Mesothelial cell of epicardium (in vitro differentiated cells): ENCODE measurements at places on chromosomes 3 and 15. TPM values are rescaled to one million over a fixed set of nuclear protein-coding genes. Genes with fewer than 3 reads are reported as not detected.

DNA sequence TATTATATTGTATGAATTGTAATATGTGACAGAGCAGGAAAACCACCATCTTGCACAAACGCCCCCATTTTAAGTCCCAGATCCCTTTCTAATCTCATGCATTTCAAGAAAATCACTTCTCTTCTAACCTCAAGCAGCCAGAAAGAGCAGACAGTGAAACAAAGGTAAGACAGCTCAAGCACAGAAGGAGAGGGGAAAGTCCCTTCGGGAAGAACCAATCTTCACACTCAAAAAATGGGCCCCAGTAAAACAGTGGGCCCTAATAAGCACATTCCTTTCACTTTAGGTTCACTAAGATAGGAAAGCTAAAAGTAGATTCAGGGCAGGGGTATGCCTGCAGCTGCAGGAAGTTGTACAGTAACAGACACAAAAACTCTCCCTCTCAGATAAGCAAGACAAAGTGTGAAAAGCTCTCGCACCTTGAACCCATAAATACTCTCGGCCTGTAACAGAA is 1268.7 kb downstream of the SI start:
- DNase-seq = no peak

- no peak for DNase-seq
These were observed 47.8 kb upstream of the WNT5A start for GRCh38 chr3:55534876-55535275.

GRCh38 chr3:107884719-107885460 is 205.9 kb downstream of the CD47 start:
- no peak for DNase-seq

- DNase-seq = no peak
These were observed 64.2 kb downstream of the DMXL2 start for GRCh38 chr15:51558411-51558810.

- DNase-seq = no peak
These were observed 43.5 kb downstream of the CACNA2D3 start for GRCh38 chr3:54165865-54166264.

DNA sequence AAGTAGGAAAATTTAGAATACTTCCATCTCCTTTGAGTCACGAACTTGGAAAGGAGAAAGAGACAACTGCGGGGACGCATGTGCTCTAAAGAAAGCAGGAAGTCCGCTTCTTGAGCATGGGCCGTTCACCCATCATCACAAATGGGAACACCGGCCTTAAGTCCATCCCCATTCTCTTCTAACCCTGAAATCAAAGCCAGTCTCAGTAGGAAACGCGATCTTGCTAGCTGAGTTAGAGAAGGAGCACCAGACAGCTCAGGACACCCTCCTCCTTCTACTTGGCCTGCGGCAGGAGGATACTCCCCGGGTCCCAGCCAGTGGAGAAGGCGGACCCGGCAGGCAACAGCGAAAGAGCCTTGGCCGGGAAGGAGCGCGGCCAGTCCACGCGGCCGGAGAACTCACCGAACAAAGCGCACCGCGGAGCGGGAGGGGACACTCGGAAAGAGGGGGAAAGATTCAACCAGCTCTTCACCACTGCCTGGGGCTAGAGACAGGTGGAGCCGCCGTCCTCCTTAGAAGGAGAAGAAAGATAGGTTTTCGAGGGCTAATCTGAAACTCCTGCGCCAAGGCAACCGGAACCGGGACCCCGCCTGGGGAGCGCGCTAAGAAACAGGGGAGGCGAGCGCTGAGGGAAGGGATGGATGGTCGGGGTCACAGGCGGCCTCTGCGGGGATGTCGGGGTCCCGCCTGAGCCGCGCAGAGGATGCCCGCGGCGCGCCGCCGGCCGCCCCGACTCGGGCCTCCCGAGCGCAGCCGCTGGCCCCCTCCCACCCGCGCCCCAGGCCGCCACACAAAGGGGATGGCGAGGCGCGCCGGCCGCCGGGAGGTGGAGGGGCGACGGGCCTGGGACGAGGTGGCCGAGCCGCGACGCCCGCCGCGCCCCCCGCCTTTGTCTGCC is 818 bp downstream of the SLC4A7 start:
- peak; percentile 41 for DNase-seq

DNA sequence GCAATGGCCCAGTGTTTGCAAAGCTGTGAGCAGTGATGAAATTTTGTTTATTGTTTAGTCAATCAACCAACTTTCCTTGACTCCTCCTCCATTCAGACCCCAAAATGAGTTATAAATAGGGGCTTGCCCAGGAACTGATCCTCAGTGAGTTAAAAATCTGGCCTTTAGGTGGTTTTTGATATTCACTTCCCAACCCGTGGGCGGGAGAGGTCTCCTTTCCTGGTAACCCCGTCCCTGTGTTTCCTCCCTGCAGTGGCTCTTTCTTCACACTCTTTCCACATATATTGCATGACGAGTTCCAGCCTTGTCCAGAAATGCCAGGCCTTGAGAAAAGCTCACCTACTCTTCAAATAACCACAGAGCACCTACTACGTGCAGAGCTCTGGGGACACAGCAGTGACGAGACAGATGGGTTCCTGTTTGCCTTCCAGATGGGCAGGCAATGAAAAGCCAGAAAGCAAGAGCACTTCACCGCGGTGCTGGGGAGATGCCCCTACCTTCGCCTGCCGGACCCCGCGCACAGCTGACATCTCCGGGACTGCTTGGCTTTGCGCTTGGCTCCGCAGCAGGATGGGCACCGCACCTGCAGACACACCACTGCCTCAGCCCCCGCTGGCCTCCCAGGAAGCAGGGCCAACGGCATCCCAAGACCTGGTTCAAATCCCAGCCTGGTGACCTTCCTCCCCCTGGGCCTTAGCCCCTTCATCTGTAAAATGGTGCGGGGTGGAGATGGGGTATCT is 17.2 kb downstream of the SSUH2 start:
- no peak for DNase-seq

DNA sequence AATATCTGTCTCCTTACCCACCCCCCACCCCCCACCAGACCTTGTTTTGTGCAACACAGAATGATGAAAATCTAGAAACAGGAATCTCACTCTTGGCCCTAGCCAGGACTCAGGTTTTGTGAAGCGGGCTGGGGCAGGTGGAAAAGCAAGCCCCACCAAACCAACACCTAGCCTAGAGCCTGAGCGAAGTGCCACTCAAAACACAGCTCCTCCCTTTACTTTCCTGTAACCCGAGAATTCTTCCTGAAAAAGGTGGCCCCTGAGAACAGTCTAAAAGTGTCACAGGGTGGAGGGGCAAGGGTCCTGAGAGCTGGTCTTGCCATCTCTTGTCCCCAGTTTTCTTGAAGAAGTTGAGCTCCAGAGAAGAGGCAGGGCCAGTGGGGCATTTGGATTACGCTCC is 17.4 kb upstream of the RPUSD3 start:
- no peak for DNase-seq

DNA sequence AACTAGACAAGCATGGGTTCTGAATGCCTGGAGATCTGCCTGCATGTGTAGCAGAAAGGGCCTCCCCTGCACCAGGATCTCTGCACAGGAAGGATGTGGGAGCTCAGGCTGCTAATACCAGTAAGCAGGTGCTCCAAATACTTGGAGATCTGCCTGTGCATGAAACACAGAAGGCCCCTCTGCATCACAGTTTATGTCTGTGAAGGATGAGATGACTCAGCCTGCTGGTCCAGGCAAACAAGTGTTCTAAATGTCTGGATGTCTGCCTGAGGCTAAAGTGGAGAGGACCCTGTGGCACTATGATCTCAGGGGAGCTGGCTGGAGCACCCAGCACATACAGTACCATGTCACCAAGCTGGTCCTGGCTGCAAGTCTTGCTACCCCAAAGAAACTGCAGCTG is 678.8 kb downstream of the MCTP2 start:
- DNase-seq = no peak

DNA sequence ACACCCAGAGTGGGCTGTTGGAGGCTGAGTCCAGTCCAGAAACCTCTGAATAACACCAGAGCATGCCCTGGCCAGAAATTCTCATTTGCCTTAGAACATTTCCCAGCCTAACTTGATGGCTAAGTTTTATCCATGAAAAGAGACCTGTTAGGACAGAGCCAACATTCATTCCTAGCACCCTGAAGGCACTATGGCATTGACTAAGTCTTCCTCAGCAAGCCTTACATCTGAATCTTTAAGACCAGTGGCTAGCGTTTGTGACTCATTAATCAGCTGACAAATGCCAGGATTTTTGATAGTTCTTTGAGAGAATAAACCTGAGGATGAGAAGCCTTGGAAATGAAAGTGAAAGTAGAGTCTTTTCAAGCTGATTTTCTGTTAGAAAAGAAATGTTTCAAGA is 1087.1 kb upstream of the ALCAM start:
- no peak for DNase-seq

GRCh38 chr15:74333662-74334061 is 33.8 kb downstream of the CYP11A1 start:
- DNase-seq = no peak

- DNase-seq = no peak
These were observed 13.6 kb upstream of the NANOGP8 start for GRCh38 chr15:35098737-35099136.

- DNase-seq = peak; percentile 82
These were observed 1.2 kb downstream of the ERC2 start for GRCh38 chr3:56467108-56467507.

- no peak for DNase-seq
These were observed 11.2 kb downstream of the CSNK1G1 start for GRCh38 chr15:64344651-64345294.

- DNase-seq = no peak
These were observed 40.1 kb downstream of the PPARG start for GRCh38 chr3:12328837-12329462.

Gene MRPS25
- total RNA-seq = 66.3 to 70.4 TPM (median 66.7 TPM) in 3 replicates

Gene MNS1
- total RNA-seq = 2.5 to 3.4 TPM (median 2.7 TPM) in 3 replicates

Gene DMXL2
- total RNA-seq = 41.3 to 44.8 TPM (median 43.2 TPM) in 3 replicates

Gene IFT80
- total RNA-seq = 34.9 to 37.9 TPM (median 35.2 TPM) in 3 replicates

Gene CNTN3
- total RNA-seq = 1.5 to 2.5 TPM (median 1.6 TPM) in 3 replicates

Gene GPR27
- total RNA-seq = 13.4 to 16.1 TPM (median 14.2 TPM) in 3 replicates

Gene DLEC1
- total RNA-seq = 1.3 to 1.8 TPM (median 1.4 TPM) in 3 replicates

Gene RBP2
- not detected in 3 replicates for total RNA-seq

Gene ZNF619
- 7.3 to 9.7 TPM (median 7.4 TPM) in 3 replicates for total RNA-seq

Gene PLA2G4B
- total RNA-seq = 10.6 to 11.4 TPM (median 11.2 TPM) in 3 replicates
